ENCODE measurements at places on chromosomes 16 and 17.
A peak's percentile ranks its signal among the peaks of the same experiment; 100 is the strongest.

GRCh38 chr17:6995500-6996255 lies at the start of gene ALOX12:
TSS of gene ALOX12 (plus strand) at chr17:6996049. CDS start at chr17:6996118, 69 bp downstream.
- DNase-seq, result no peak

GRCh38 chr16:66927918-66928649 lies 2.7 kb upstream of the RRAD start:
- no peak for DNase-seq

- no peak for DNase-seq
Measured at GRCh38 chr17:40092581-40092980, 7.8 kb downstream of the NR1D1 start.

- no peak for DNase-seq
Measured at GRCh38 chr17:50589095-50589705, 28.7 kb downstream of the CACNA1G start.

- no peak for DNase-seq
Measured at GRCh38 chr17:63364387-63364786, 81.7 kb downstream of the CYB561 start.

DNA sequence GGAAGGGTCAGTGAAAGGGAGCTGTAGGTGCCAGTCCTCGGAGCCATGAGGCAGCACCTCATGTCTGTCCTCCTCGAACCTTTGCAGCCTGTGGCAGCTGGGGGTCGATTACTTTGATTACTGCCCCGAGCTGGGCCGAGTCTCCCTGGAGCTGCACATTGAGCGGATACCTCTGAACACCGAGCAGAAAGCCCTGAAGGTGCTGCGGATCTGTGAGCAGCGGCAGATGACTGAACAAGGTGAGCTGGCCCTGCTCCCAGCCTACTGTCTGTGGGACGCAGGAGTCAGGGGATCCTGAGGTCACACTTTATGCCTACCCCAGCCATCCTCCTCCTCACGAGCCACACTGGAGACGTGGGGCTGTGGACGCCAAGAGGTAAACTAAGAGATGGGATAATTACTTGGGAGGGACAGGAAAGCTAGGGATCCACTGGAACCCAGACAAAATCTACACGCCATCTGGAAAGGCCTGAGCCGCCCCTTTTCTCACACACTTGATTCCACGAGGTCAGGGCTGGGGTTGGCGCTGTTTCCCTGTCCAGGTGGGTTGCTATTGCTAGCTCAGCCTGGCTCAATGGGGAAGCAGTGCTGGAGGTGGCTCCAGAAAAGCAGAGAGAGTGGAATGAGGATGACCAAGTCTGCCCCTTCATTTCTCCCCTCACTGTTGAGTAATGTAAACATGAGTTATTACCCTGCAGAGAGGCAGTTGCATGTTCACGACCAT lies 26.4 kb downstream of the NUP85 start:
- DNase-seq, result no peak

DNA sequence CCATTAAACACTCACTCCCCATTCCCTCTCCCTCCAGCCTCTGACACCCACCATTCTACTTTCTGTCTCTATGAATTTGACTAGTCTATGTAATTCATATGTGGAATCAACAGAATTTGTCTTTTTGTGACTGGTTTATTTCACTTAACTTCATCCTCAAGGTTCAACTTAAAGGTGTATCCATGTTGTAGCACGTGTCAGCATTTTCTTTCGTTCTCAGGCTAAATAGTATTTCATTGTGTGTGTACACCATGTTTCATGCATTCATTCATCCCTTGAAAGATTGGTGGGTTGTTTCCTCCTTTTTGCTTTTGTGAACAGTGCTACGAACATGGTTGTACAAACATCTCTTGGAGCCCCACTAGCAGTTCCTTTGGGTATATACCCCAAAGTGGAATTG lies 36.0 kb downstream of the ATP2C2 start:
- DNase-seq, result no peak

DNA sequence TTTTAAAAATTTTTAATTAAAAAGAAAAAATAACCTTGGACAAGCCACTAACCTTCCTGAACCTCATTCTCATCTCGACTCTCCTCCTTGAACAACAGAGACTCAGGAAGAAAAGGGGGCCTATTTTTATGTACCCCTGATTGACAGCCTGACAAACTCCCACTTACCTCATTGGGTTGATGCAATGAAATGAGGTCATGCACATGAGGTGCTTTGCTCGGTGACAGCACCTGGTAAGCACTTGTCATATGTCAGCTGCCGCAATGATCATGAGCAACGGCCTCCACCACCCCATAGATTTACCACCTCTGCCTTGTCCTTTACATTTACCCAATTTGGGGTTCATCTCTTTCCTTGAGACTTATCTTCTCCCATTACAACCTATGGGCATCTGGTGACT lies 66.1 kb upstream of the CLEC3A start:
- DNase-seq, result no peak

DNA sequence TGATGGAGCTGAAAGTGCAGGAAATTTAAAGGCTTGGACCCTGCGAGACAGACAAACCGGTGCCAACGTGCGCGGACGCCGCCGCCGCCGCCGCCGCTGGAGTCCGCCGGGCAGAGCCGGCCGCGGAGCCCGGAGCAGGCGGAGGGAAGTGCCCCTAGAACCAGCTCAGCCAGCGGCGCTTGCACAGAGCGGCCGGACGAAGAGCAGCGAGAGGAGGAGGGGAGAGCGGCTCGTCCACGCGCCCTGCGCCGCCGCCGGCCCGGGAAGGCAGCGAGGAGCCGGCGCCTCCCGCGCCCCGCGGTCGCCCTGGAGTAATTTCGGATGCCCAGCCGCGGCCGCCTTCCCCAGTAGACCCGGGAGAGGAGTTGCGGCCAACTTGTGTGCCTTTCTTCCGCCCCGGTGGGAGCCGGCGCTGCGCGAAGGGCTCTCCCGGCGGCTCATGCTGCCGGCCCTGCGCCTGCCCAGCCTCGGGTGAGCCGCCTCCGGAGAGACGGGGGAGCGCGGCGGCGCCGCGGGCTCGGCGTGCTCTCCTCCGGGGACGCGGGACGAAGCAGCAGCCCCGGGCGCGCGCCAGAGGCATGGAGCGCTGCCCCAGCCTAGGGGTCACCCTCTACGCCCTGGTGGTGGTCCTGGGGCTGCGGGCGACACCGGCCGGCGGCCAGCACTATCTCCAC lies at the start of gene NOG:
Gene NOG, plus strand, starts transcription at position 54 of the 674 bp plus-strand sequence. Its CDS starts 525 bp downstream, at position 579.
- DNase-seq, result no peak

GRCh38 chr16:49409121-49409520 lies 35.5 kb downstream of the C16orf78 start:
- DNase-seq, result no peak

GRCh38 chr17:33750943-33751701 lies 458.0 kb upstream of the ASIC2 start:
- DNase-seq, result peak; percentile 39

GRCh38 chr17:61221597-61222471 lies 177.8 kb upstream of the TBX2 start:
- DNase-seq, result no peak

- DNase-seq, result no peak
Measured at GRCh38 chr17:1074886-1075605, 78.1 kb downstream of the TIMM22 start.

- no peak for DNase-seq
Measured at GRCh38 chr16:27244363-27244755, 24.2 kb downstream of the NSMCE1 start.

GRCh38 chr16:67598527-67598926 lies 36.2 kb downstream of the CTCF start:
- DNase-seq, result no peak

- DNase-seq, result no peak
Measured at GRCh38 chr17:31787857-31788570, 71.0 kb downstream of the COPRS start.

GRCh38 chr17:29661213-29661612 lies 38.5 kb upstream of the CORO6 start:
- DNase-seq, result no peak

Measured in Panc1 (cell line).